ENCODE measurements at places on chromosomes 12 and 14.
A peak's percentile ranks its signal among the peaks of the same experiment; 100 is the strongest.

- no peak for DNase-seq
These were observed 11.1 kb upstream of the INF2 start for GRCh38 chr14:104678346-104678745.

GRCh38 chr12:4137015-4137414, 136.5 kb upstream of the CCND2 start:
- no peak for DNase-seq

GRCh38 chr14:68683326-68683725, 109.5 kb downstream of the ZFP36L1 start:
- DNase-seq = no peak

DNA sequence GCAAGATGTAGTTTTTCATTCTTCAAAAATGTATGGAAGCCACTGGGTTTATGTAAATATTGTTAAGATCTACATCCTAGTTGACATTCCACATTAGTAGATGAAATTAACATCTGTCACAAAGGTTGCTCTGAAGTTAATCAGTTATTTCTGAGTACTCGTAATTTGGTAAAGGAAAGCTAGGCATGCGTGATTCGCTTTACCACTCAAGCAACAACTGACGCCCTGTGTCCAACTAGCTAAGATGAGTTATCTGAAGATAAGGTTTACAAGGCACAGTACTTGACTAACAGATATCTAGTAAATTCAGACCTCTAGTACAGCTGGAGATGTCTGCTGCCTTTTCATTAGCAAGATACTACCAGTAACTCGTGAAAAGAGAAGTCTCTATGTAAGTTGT, 14.1 kb downstream of the PRKD1 start:
- no peak for DNase-seq

DNA sequence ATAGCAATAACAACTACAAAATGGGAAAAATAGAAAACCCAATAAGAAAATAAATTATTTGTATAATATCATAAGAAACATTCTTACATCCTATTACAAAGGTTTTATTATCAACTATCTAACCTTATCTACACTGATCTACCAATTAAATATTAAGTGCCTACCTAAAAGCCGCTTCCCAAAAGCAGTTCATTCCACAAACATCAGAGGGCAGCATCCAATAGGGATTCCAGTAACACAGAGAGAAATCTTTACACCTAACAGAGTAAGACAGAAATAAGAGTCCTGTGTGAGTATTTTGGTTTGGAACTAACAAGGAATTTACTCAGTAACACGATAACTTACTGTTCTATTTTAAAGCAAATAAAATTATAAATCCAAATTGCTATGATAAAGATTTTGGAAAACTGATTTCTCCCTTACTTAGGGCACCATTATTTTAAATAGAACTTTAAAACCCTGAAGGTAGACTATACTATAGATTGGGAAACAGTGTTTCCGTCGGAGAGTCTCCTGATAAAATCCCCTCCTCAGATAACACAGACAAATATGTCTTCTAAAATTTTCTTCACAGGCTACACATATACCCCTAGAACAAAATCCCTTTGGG, 15.0 kb downstream of the GXYLT1 start:
- peak; percentile 24 for DNase-seq

- DNase-seq = peak; percentile 41
These were observed 142.7 kb downstream of the CEP128 start for GRCh38 chr14:80798878-80799277.

- no peak for DNase-seq
These were observed 260.5 kb upstream of the ATP2B1 start for GRCh38 chr12:89969093-89969492.

DNA sequence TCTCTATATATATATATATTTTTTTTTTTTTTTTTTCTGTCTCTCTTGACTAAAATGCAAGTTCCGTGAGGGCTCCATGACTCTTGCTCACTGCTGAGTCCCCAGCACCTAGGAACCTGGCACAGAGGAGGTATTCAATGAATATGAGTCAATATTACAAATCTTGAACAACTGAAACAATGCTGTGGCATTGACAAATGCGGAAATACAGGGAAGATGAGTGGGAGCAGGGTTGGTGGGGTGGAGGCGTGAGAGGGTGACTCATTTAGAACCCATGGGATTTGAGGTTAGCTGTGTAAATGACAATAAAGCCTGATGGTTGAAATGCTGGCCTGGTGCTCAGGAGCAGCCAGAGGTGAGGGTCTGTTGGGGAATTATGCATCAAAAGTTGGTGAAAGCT, 121.7 kb upstream of the FUT8 start:
- peak; percentile 88 for DNase-seq
